M059J (cell line): ENCODE measurements at places on chromosomes 13 and 19. TPM values are rescaled to one million over a fixed set of nuclear protein-coding genes. Genes with fewer than 3 reads are reported as not detected.

- peak; percentile 88 for DNase-seq
These were observed 151.7 kb downstream of the DLEU7 start for GRCh38 chr13:50691681-50692263.

- DNase-seq, result no peak
These were observed 19.1 kb downstream of the WTIP start for GRCh38 chr19:34500656-34501120.

DNA sequence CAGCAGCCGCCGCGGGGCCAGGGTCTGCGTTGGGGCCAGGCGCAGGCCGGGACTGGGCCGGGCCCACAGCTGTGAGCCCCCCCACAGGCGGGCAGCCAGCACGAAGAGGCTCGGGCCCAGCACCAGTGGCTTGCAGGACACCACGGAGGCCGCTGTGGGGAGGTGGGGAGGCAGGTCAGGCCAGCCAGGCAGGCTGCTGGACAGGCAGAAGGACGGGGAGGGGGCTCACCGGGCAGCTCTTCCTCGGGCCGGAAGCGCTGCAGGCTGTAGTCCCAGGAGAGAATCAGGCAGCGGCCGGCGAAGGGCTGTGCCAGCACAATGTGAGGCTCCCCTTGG lies 8.3 kb downstream of the LGI4 start:
- DNase-seq, result no peak

GRCh38 chr19:44987148-44987675 lies 14.1 kb upstream of the RELB start:
- no peak for DNase-seq

- peak; percentile 79 for DNase-seq
These were observed 37.4 kb downstream of the KLF5 start for GRCh38 chr13:73096173-73096572.

DNA sequence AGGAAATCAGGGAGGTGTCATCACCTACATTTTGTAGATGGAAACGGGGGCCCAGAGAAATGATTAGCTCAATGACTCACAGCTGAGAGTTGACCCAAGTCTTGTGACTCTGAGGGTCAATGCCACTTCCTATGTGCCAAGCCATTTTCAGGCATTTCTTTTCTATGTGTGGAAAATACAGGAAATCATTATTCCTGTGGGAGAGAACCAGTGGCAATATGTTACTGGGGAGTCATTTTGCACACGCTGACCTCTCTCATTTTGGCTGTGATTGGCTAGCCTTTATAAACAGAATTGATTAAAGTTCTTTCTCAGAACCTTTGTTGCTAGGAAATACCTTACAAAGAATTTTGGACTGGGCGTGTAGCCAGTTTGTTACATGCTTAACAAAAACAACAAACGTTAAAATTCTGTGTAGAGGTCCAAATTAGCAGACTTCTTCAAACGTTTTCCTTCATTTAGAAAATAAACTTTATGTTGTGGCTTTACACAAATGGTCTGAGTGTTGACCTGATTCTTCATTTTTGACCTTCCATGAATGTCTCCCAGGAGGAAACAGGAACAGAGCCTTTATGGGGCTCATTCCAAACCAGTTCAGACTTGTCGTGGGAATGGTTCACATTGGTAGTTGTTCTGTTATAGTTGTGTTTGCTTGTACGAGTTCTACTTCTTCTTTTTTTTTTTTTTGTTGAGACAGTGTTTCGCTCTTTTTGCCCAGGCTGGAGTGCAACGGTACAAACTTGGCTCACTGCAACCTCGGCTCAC lies 11.4 kb downstream of the PCCA start:
- peak; percentile 91 for DNase-seq

DNA sequence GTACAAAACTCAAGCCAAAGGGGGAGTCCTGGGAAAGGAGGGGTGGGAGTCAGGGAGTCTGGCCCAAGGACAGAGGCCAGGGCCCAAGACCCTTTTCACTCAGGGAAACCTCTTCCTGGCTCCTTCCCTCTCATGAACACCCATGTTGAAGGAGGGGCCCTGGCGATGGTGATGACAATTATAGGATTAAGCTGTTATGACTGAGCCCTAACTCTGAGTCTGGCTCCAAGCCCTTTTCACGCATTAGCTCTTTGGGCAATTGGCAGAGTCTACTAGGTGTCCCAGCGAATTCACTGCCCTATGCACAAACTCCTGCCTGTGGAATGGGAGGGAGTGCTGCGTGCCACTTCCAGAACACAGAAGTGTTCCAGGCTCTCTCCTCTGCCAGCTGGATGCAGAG lies 20.7 kb downstream of the ZNF575 start:
- no peak for DNase-seq

DNA sequence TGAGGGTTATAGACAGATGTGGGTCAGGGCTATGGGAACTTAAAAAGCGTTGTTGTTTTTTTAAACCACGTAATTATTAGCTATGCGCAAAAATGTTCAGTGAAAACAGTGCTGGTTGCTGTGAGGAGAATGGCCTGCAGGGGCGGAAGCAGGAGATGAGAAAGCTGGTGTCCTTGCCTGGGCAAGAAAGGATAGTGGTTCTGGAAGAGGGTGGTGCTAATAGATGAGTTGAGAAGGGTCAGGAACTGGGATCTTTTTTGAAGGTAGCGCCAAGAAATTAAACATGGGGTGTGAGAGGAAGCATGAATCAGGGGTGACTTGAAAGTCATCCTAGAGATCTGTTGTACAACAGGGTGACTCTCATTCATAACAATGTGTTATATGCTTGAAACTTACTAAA lies 4.8 kb upstream of the SMG9 start:
- peak; percentile 88 for DNase-seq

GRCh38 chr19:16421982-16422381 lies 49.8 kb downstream of the EPS15L1 start:
- DNase-seq, result no peak

GRCh38 chr19:38596057-38596981 lies 21.4 kb downstream of the MAP4K1 start:
- DNase-seq, result no peak

GRCh38 chr13:96027496-96027895 lies 25.7 kb downstream of the UGGT2 start:
- no peak for DNase-seq

GRCh38 chr13:77056382-77056781 lies 29.4 kb upstream of the FBXL3 start:
- no peak for DNase-seq

DNA sequence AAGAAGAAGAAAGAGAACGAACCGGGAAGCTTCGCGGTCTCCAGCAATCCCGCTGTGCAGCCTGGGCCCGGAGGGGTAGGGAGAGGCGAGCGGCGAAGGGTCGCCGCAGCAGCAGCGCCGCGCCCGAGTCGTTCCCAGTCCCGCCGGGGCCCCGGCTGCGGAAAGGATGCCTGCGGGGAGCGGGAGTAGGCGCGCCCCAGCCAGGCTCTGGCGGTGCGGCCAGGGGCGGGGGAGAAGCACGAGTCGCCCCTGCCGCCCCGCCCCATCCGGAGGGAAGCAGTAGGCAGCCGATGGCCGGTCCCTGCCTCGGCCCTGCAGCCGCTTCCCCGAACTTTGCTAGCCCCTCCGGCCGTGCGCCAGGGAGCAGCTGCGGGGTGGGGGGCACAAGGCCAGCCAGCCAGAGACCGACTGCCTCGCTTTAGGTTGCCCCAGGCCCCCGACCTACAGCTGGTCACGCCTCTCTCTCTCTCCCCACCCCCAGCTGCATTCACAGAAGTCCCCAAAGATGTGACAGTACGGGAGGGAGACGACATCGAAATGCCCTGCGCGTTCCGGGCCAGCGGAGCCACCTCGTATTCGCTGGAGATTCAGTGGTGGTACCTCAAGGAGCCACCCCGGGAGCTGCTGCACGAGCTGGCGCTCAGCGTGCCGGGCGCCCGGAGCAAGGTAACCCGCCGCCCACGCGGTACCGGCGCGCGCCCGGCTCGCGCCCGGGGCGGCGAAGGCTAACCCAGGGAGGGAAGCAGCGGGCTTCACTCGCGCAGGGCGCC lies 1.1 kb downstream of the VSTM2B start:
- no peak for DNase-seq

- DNase-seq, result no peak
These were observed 809.0 kb upstream of the SLITRK5 start for GRCh38 chr13:86862137-86862536.

DNA sequence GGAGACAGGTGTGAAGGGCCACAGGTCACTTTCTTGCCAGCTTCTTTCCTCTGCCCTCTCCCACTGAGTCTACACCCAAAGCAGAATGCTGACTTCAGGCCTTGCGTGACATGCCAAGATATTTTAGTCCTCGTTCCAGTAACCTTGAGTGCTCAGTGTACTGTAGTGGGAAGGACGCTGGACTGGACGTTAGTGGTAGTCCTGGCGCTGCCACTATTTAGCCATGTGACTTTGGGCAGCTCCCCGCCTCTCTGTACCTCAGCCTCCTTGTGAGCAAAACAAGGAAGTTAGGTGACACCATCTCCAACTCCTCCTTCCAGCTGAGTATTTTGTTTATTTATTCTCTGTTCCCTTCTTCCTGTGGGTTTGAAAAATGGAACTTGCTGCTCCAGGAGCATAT lies 86.1 kb downstream of the FRY start:
- DNase-seq, result peak; percentile 34

- DNase-seq, result no peak
These were observed 2.2 kb downstream of the FXYD3 start for GRCh38 chr19:35117799-35118198.

- DNase-seq, result peak; percentile 52
These were observed 150.2 kb downstream of the DCT start for GRCh38 chr13:94329277-94329676.

DNA sequence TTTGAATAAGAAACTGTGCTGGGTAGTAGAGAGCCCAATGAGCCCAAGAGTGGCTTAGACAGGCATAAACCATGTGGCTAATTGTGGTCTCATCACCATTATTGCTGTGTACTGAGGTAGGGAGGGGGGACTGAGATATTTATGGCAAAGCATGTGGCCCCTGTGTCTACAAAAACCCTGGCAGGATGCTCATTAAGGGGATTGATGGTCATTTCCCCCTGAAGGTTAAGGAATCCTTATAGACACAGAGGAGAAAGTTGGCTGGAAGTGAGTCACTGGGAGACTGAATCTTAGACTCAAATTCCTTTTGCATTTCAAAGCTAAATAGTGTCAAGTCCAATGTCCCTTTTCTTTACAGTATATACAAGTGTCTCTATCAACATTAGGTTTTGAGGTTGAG lies 9.8 kb upstream of the DACT3 start:
- DNase-seq, result peak; percentile 42

DNA sequence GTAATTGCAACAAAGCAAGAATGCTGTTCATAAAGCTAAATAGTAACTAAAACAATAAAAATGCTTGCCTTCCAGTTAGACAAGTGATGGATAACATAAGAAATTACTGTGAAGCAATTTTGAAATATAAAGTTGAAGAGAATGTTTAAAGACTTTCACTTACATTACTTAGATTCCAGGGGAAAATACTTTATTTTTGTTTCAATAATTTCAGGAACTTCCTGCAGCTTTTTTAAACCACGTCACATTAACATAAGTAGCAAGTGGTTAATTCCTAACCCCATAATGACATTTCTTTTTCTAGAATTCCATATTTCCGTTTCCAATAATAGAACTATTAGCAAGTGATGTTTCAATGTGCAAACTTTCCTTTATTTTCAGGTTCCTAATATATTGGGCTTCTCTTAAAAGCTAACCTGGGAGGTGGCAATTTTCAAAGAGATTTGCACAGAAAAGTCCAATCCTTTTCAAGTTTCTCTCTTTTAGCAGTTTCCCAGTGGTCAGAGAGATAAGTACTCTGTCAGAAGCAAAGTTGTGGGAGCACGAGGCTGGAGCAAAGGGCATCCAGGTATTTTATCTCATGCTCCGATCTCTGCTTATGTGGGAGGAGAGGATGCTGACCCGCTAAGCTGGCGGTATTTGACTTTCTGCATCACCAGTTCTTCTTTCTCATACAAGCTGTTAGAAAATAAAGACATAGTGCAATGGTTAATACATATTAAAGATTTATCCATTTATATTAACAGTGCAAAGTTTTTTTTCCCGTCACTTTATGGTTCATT lies 1025.3 kb downstream of the EFNB2 start:
- DNase-seq, result no peak

The LHB gene
- total RNA-seq, result 1.8 TPM in 1 of 2 replicates, not detected in the other

The LILRA6 gene
- total RNA-seq, result not detected in 2 replicates

The CEACAM3 gene
- not detected in 2 replicates for total RNA-seq

The COL4A1 gene
- 59.5 and 99.9 TPM in 2 replicates for total RNA-seq

The ZSCAN5A gene
- 6.3 and 9.4 TPM in 2 replicates for total RNA-seq

The PRTN3 gene
- not detected in 2 replicates for total RNA-seq
